Thoracic aorta endothelial cell (primary cell): ENCODE measurements at places on chromosomes 1 and 21. TPM values are rescaled to one million over a fixed set of nuclear protein-coding genes. Genes with fewer than 3 reads are reported as not detected.

Gene FCRL1
- total RNA-seq = not detected in 2 replicates

Gene LCK
- total RNA-seq = 0.13 TPM in 1 of 2 replicates, not detected in the other

Gene CCDC185
- total RNA-seq = not detected in 2 replicates

Gene PLPPR4
- under 0.01 TPM in 1 of 2 replicates, not detected in the other for total RNA-seq

Gene C1orf226
- 3.4 and 3.7 TPM in 2 replicates for total RNA-seq

Gene EPHA8
- total RNA-seq = not detected in 2 replicates

Gene NUDT4B
- total RNA-seq = 76.2 and 91.2 TPM in 2 replicates

Gene RIMS3
- 0.13 and 0.22 TPM in 2 replicates for total RNA-seq

Gene KPRP
- not detected in 2 replicates for total RNA-seq

Gene UMODL1
- not detected in 2 replicates for total RNA-seq

Gene OR2AJ1
- not detected in 2 replicates for total RNA-seq

Gene S100B
- not detected in 2 replicates for total RNA-seq

Gene UBR4
- total RNA-seq = 163 and 178 TPM in 2 replicates

Gene NUAK2
- 0.86 and 0.93 TPM in 2 replicates for total RNA-seq

Gene ENAH
- 99.1 and 109 TPM in 2 replicates for total RNA-seq

Gene RIPPLY3
- not detected in 2 replicates for total RNA-seq

Gene CXADR
- total RNA-seq = 13.8 and 17.7 TPM in 2 replicates
